NCI-H187 treated with DMSO at 0.1 percent for 48 hours (cell line): ENCODE measurements at places on chromosomes 7 and 10.

DNA sequence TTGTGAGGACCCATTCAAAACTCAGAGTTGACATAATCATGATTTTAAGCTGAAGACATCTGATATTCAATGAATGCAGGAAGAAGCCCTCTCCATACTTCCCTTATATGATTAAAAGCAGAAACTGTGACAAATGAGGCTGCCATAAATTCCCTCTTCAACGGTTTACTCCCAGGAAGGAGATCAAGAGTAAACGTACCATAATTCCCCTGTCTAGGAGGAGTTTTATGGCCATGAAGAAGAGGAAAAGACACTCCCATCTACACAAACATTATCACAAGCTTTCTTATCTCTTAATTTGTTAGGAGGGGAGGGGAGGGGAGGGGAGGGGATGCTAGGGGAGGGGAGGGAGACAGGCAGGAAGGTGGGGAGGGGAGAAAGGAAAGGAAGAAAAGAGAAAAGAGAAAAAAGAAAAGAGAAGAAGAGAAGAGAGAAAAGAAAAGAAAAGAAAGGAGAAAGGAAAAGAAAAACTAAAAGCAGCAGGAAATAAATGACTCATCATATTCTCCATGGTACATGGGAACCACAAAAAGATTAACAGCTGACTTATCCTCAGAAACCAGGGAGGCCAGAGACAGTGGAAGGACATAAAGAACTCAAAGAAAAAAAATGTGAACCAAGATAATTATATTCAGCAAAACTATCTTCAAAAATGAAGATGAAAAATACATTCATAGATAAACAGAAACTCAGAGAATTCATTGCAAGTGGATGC, 121.6 kb downstream of the ALOX5 start:
- no peak for DNase-seq

DNA sequence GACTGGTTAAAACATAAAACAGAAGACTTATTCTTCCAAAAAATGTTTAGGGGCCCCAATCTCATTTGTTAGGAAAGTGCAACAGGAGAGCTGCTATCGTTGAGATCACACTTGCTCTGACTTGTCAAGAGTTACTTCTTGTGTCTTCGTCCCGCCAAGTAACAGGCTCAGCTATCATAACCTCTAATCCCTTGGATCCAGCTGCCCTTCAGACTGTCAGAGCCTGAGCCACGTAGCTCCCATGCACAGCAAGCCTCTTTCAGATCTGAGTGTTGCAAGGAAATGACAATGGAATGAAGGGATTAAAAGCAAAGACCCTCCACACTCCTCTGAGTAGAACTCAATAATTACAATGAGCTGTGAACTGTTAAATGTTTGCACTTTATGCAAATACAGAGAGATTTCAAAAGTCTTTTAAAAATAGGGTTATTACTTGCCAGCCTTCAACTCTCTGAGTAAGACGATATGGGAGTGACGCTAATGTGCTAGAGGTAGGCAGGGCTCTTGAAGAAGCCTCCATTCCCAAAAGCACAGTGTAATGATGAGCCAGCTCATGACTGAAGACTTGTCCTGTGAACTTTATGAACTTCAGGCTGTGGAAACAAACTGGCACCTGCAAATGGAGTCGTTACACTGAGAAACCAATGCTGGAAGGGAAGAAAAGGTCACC, 28.4 kb upstream of the CDK13 start:
- no peak for DNase-seq

DNA sequence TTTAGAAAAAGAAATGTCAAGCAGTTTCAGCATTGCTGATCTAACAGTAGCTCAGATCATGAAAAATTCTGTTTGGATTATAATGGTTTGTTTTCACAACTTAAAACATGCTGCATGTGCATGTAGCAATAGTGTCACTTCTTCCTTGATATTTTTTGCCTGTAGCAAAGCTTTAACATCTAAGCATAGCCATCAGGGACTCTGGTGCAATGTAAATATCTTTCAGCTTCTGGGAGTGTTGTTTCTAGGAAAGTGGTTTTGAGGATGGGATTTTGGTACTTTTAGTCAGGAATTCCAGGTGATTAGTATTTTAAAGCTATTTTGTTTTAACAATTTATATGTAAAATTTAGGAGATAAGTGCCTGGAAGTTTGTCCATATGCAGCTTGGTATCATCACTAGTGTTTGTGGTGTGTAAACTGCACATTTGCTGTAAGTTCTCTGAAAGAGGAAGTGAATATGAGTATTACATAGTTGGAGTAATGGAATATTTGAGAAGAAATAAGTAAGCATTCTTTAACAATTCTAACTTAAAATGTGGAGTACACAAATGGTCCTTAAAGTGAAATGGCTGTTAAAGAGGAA, 1.9 kb downstream of the RSBN1L start:
- DNase-seq = no peak

GRCh38 chr7:73442222-73442902, 8.8 kb downstream of the FZD9 start:
- DNase-seq = peak; percentile 93

GRCh38 chr7:64182036-64182790, 24.8 kb upstream of the ZNF735 start:
- no peak for DNase-seq

GRCh38 chr7:100483722-100484672, at the start of gene NYAP1:
Gene NYAP1 (plus strand): TSS chr7:100483927. CDS start chr7:100485312, 1,385 bp downstream.
- peak; percentile 16 for DNase-seq
